NCI-H1092 (cell line): ENCODE measurements at places on chromosomes 1 and 21.
A peak's percentile ranks its signal among the peaks of the same experiment; 100 is the strongest.

DNA sequence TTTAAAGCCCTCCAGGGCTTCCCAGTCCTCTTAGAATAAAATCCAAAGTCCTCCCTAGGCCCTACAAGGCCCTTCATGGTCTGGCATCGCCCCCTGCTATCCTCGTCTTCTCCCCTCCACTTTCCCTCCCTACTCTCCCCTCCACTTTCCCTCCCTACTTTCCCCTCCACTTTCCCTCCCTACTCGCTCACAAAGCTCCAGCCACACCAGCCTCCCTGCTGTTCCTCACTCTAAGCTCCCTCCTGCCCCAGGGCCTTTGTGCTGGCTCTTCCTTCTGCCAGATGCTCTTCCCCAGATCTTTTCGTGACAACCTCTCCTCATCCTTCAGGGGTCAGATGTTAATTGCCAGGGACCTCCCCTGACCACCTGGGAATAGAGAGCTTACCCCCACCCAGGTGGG lies 12.8 kb downstream of the ARHGEF19 start:
- DNase-seq: no peak

GRCh38 chr1:87196110-87196827 lies 132.4 kb upstream of the LMO4 start:
- DNase-seq: no peak

GRCh38 chr1:214492401-214493075 lies 58.9 kb downstream of the PTPN14 start:
- no peak for DNase-seq

GRCh38 chr1:48177257-48177656 lies 45.3 kb upstream of the SLC5A9 start:
- DNase-seq: no peak

- no peak for DNase-seq
These were observed 51.9 kb upstream of the SYNC start for GRCh38 chr1:32754317-32755097.

GRCh38 chr1:203673550-203674411 lies 47.1 kb downstream of the ATP2B4 start:
- DNase-seq: no peak

DNA sequence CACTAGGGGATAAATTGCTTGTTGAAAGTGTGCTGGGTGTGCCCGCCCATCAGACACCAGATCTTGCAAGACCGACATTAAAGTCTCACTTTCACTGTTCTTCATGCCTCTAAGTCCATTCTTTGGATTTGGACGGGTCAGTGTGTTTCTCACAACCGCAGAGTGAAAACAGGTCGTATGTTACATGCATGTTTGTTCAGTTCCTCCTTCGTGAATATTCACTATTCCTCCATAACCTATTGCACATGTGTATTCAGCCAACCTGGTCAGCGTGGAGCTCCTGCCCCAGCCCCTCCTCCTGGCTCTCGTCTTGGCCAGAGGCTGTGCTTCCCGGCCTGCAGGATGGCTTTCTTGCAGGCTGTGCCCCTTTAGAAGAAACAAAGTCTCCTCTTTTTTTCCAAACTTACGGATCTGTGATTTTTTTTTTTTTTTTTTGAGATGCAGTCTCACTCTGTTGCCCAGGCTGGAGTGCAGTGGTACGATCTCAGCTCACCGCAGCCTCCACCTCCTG lies 2.2 kb upstream of the KRTAP10-6 start:
- DNase-seq: no peak

- no peak for DNase-seq
These were observed 14.5 kb downstream of the GLUL start for GRCh38 chr1:182376936-182377574.

DNA sequence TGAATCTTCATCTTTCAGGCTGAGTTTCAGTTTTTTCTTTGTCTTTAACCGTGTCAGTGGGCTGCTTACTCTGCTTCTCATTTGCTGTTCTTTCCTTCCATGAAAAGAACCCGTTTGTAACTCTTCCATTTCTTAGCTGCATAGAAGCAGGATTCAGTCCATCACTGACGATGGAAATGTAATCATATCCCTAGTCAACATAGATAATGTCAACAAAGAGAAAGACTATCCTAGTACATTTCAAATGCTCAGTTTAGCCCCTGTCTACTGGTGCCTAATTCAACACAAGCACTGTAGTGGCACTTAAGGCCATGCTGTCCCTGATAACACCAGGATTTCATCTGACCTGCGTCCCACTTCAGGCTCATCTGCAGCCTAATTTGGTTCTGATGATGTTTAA lies 376 bp downstream of the GBP1 start:
- no peak for DNase-seq

DNA sequence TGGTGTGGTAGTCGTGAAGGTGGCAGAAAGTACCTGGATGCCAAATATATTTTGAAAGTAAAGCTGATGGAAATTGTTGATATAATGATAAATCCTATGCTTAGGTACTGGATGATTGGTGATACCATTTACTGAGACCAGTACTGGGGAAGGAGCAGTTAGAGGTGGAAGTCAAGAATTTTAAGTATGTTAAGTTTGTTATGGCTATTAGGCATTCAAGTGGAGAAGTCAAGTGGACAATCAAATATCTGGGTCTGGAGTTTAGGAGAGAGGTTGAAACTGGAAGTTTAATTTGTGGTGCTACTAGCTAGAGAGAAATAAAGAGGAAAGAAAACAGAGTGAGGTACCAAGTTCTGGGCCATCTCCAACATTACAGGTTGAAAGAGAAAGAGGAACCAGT lies 89.1 kb downstream of the ATF6 start:
- DNase-seq: no peak

- DNase-seq: no peak
These were observed 33.4 kb downstream of the PSMG1 start for GRCh38 chr21:39149882-39150281.

GRCh38 chr1:183806675-183807074 lies 1.8 kb downstream of the RGL1 start:
- no peak for DNase-seq

DNA sequence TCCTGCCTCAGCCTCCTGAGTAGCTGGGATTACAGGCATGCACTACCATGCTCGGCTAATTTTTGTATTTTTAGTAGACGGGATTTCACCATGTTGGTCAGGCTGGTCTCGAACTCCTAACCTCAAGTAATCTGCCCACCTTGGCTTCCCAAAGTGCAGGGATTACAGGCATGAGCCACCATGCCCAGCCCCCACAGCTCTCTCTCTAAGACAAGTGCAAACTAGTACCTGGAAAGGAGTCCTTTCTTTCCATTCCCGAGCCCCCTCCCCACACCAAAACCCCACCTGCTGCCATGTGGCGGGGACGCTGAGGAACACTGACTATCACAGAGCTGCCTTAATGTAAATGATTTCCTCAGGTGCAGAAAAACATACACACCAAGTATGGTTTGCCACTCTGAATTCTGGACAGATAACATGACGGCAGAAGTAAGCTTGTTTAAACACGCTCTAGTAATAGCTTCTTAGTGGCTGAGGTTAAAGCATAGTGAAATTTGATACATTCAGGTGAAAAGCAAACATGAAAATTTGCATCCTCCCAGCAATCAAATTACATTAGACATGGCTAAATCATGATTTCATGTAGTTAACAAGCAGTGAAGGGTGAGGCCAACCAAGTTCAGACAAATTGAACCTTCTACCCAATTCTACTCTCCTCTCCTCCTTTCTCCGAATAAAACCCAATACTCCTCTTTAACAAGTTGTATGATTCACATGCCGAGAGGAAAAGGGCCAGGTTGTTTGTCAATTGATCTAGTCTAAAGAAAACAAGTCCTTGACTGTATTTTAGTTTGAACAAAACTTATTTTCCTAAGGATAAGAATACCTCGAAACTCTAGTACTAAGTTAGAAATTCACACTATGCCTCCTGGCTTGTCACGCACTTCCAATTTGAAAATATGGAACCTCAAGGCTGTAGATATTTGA lies 19.8 kb downstream of the ERRFI1 start:
- DNase-seq: peak; percentile 29

DNA sequence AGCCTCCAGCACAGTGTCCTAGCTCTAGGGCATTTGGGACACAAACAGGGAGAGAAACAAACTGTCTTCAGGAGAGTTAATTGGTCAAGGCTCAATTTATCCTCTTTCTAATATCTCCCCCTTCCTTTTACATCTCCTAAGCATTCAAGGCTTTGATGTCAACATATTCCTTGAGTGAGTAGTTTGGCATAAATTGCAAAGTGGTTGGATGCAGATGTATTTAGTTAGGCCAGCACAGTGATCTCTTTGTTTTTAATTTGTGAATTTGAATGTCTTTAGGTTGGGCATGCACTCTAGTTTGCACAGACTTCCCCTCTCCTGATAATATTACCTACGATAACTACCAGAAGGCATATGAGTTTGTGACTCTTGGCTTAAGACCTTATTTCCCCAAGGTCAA lies 12.5 kb upstream of the OLFML2B start:
- no peak for DNase-seq

DNA sequence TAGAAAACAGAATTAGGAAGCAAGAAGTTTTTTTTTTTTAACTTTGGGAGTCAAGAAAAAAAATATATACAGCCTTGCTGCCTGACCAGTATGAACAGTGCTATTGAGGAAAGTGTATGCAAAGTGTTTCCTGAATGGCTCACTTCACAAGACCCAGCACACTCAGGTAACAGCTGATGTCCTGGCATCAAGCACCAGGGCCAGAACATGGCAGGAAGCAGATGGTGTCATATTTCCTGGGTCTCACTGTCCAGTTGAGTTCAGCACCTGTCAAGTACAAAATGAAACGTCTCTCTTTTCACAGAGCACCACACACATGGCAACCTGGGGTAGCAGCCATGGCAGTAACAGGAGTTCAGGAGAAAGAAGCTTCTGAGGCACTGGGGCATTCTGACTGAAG lies 372.3 kb downstream of the TTLL7 start:
- DNase-seq: peak; percentile 29

DNA sequence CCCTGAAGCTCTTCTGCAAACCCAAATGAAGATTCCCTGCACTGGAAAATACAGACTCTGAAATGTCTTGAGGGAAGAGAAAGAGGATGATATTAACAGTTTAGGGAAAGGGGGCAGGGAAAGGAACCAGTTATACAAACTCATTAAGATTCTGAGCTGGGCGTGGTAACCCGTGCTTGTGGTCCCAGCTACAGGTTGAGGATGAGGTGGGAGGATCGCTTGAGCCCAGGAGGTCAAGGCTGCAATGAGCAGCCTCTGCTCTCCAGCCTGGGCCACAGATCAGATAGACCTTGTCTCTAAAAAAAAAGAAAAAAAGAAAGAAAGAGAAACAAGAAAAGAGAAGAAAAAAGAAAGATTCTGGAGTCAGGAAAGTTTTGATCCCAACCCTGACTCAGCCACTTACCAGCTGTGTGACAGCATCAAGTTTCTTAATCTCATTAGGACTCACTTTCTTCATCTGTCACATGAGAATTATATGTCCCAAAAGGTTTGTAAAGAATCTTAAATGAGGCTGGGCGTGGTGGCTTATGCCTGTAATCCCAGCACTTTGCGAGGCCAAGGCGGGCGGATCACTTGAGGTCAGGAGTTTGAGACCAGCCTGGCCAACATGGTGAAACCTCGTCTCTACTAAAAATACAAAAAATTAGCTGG lies 53.9 kb downstream of the OPTC start:
- no peak for DNase-seq

- no peak for DNase-seq
These were observed 5.0 kb upstream of the DUSP23 start for GRCh38 chr1:159775716-159776115.

DNA sequence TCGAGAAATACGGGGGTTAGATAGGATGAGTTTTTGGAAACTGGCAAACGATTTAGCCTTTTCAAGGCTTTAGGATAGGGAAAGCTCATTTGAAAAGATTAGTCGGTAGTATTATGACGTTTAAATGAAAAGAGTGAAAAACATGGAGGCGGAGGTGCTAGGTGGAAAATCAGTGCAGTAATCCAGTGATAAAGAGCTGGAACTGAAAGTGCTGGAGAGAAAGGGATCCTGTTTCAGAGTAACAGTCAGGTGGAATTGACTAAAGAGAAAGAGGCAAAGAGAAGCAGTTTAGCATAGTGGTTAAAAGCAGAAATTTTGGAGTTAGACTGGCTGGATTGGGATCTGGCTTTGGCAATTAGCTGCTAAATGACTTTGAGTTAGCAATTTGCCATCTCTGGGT lies 945 bp downstream of the WDR3 start:
- DNase-seq: no peak
